ENCODE measurements at places on chromosomes 1 and 21.
A peak's percentile ranks its signal among the peaks of the same experiment; 100 is the strongest.

- no peak for DNase-seq
Measured at GRCh38 chr1:201363467-201363866, 14.0 kb downstream of the TNNT2 start.

GRCh38 chr1:52978045-52978444 is 51.0 kb downstream of the SCP2 start:
- no peak for DNase-seq

DNA sequence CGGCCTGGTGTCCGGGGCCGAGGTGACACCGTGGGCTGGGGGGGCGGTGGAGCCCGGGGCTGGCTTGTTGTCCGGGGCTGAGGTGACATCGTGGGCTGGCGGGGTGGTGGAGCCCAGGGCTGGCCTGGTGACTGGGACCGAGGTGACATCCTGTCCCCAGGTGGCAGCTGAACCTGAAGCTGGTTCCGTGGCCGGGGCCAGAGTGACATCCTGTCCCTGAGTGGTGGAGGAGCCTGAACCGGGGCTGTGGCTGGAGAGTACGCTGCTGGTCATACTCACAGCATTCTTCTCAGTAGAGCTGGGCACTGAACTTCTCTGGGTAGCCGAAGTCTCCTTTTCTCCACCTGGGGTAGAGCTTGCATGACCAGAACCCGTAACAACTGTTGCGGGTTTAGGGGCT is 15.8 kb downstream of the THBS3 start:
- DNase-seq = no peak

DNA sequence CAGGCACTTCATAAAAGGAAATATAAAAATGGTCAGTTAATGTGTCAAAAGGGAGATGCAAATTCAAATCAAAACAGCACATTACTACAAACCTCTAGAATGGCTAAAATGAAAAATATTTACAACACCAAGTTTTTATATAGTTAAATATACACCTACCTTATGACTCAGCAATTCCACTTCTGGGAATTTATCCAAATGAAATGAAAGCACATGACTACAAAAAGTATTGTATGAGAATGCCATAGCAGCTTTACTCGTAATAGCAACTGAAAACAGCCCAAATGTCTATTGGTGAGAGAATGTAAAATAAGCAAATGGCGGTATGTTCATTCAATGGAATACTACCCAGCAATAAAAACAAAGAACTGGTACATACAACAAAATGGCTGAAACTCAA is 175.8 kb upstream of the SPAG17 start:
- peak; percentile 13 for DNase-seq

DNA sequence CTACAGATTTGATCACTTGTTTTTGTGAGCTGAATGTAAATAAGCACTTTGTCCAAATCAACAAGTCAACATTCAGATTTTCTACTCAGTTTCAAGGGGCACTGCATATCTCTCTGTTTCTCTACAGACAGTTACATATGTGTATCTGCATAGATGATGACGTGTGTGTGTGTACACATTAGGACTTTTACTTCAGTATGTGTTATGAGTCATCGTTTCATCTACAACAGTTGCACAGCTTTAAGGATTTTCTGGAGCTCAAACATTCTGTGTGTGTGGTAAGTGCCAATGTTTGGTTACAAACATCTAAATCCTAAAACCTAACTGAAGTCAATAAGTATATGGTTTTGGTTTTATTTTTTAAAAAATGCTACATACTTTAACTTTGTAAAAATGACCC is 494.5 kb upstream of the PBX1 start:
- DNase-seq = peak; percentile 8

GRCh38 chr1:237429252-237429651 is 387.3 kb downstream of the RYR2 start:
- DNase-seq = no peak

DNA sequence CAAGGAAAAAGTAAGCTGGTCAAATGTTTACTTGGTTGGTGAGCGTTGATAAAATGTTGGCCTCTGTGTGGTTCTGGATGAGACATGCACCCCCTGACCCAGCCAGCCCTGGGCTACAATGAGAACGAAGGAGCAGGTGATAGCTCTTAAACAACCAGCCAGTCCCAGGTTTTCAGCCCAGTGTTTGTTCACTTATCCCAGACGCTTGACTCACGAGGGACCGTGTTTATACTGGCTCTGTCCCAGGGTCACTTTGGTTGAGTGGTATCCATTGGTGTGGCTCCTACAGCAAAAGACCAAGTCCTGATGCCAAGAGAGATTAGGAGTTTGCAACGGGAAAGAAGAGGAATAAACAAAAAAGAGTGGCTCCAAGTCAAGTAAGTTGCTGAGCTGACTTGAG is 86.9 kb downstream of the KCNJ15 start:
- no peak for DNase-seq

- no peak for DNase-seq
Measured at GRCh38 chr1:53982034-53982762, 35.8 kb downstream of the LDLRAD1 start.

GRCh38 chr21:45447821-45448220 is 42.9 kb downstream of the COL18A1 start:
- no peak for DNase-seq

GRCh38 chr1:226551299-226551698 is 2.7 kb downstream of the STUM start:
- DNase-seq = no peak

DNA sequence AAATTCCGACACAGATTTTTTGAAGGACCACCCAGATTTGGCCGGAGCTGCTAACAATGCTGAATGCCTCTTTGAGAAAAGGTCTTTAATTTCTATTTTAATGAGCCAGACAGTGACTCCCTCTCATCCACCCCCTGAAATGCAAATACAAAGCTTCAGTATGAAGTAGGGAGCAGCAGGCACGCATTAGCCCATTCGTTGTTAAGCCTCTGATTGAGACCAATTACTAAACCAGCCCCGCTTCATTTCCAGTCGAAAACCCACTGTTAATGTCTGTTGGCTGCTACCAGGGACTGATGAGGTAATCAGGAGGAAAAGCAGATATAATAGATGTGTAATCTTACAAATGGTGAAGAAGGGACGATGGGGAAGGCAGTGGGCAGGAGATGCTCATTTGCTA is 4.8 kb upstream of the C8A start:
- no peak for DNase-seq

DNA sequence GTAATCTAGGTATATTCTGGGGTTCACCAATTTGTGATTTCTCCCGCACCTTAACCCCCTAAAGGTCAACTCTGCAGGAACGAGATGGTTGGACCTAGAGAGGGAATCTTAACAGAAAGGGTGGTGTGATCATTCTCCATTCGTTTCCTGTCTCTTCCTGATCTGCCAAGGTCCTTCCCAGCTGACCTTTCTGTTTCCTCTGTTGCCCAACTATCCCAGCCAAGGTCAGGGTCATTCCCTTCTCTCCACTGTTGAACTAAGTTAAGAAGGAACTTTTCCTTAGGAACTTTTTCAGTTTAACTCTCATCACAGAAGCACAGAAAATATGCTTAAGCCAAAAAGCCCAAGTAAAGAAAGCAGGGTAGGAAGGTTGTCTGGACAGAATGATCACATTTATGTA is 49.3 kb downstream of the KAZN start:
- DNase-seq = no peak

DNA sequence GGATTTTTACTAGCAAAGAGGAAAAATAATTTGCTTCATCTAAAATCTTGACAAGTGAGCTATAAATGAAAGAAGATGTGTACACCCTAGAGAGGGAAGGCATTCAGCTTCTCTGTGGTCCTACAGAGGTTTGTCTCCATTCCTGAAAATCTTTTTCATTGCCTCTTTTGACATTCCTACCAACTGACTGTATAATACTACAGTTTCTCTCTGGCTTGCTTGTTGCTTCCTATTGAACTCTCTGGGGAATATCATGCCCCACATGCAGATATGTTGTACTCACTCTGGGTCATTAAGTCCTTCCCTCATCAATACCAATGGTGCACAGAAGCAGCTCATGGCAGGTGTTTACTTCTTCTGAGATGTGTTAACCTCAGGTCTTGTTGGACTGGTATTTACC is 371.2 kb upstream of the PLXNA2 start:
- DNase-seq = no peak

DNA sequence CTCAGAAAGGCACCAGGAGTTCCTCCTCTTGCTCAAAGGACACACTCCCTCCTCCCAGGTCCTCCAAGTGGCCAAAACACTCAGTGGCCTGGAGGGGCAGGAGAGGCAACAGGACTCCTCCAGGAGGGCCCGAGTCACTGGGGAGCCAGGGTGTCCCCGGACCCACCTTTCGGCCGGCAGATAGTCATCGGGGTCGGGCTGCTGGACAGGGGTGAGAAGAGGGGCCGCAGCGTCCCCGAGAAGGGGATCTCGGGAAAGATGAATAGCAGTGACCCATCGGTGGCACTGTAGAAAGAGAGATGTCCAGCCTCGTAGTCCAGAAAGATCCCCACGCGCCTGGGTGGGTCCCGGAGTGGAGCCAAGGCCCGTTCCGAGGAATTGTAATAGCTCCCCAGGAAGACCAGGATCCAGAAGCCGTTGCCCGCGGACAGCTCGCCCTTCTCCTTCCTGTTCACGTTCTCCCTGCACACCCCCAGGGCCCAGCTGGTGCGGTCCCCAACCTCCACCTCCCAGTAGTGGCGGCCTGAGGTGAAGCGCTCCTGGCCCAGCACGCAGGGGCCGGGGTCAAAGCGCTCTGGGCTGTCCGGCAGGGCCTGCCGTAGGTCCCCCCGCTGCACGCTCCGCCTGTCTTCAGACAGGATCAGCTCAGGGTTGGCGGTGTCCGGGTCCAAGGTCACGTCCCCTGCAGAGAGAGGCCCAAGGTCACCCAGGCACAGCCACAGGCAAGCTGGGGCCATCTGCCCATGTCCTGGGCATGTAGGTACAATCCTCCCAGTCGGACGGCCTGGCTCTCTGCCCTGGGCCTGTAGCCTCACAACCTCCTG is 11.9 kb downstream of the TRIM11 start:
- no peak for DNase-seq

Measured in RKO (cell line).